ENCODE measurements at places on chromosomes 3 and 15.

DNA sequence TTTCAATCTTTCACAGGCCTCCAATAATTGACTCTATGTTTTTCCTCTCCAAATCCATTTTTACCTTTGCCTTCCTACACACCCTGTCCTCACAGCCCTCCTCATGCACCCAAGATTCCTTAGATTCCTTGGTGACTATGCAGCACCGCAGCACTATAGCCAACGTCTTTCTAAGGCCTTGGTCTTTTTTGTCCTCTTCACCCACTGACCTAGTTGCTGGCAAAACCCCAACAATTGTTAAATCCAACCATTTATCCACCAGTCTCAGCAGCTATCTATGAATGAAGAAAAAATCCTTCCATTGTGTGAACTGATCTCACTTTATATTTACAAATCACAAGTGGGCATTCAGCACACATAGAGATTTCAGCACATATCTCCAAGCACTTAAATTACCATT, 203.9 kb downstream of the VGLL3 start:
- DNase-seq = no peak

DNA sequence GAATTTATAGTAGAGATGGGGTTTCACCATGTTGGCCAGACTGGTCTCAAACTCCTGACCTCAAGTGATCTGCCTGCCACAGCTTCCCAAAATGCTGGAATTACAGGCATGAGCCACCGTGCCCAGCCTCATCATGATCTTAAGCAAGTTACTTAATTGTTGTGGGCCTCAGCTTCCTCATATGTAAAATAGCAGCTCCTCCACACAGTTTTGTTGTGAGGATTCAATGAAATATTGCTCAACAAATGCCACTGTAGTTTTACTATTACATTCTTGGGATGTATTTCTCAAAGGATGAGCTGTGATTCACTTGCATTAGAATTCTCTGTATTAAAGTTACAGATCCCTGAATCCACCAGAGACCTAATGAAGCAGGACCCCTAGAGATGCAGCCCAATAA, 168.8 kb downstream of the ADAMTS9 start:
- no peak for DNase-seq

GRCh38 chr3:54856271-54856670, 71.6 kb downstream of the LRTM1 start:
- DNase-seq = no peak

GRCh38 chr3:30544812-30545211, 61.6 kb upstream of the TGFBR2 start:
- no peak for DNase-seq

- DNase-seq = no peak
Observed at GRCh38 chr3:69142797-69143454, 20.5 kb upstream of the LMOD3 start.

DNA sequence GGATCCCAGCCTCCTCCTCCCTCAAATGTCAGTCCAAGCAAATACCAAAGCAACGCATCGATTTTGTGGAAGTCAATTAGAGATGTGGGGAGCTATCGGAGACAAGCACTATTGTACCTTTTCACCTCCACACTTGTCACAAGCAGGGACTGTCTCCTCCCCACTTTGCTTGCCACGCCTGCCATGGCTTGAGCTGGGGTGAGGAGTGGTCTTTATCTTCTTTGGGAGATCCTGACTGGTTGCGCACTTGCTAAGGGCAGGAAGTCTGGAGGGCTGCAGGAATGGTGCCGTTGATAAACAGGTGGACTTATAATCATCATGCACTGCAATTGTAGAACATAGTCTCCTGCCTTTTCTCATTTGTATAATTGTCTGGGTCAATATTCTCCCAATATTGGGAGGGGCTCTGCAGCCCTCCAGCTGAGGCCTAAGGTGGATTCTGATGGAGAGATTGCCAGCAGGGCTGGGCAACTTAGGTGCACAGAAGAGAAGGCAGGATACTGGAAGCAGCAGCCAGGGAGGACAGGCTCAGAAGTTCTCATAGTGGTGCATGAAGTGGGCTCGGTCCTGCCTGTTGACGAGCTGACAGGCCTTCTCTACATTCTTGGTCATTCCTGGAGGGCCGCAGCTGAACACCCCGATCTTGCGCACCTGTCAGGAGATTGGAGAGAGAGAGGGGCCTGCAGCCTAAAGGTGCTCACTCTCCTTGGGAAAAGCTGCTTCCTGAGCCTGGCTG, 20.2 kb downstream of the DUOX2 start:
- DNase-seq = no peak

GRCh38 chr3:182618981-182619591, 174.2 kb upstream of the ATP11B start:
- DNase-seq = no peak

GRCh38 chr3:186097663-186098451, 11.0 kb downstream of the ETV5 start:
- DNase-seq = no peak

- DNase-seq = no peak
Observed at GRCh38 chr3:100396967-100397366, 3.9 kb downstream of the TOMM70 start.

- DNase-seq = no peak
Observed at GRCh38 chr3:11001020-11001657, 8.6 kb downstream of the SLC6A1 start.

- no peak for DNase-seq
Observed at GRCh38 chr3:58238830-58239229, 1.2 kb downstream of the ABHD6 start.

- no peak for DNase-seq
Observed at GRCh38 chr3:63705092-63705645, 52.7 kb downstream of the SNTN start.

GRCh38 chr3:151034303-151034702, 51.2 kb upstream of the MED12L start:
- no peak for DNase-seq

- DNase-seq = no peak
Observed at GRCh38 chr3:13088028-13089006, 15.1 kb upstream of the IQSEC1 start.

GRCh38 chr3:120566243-120566975, 29.7 kb upstream of the NDUFB4 start:
- no peak for DNase-seq

- DNase-seq = no peak
Observed at GRCh38 chr15:86489981-86490380, 410.3 kb downstream of the AGBL1 start.

DNA sequence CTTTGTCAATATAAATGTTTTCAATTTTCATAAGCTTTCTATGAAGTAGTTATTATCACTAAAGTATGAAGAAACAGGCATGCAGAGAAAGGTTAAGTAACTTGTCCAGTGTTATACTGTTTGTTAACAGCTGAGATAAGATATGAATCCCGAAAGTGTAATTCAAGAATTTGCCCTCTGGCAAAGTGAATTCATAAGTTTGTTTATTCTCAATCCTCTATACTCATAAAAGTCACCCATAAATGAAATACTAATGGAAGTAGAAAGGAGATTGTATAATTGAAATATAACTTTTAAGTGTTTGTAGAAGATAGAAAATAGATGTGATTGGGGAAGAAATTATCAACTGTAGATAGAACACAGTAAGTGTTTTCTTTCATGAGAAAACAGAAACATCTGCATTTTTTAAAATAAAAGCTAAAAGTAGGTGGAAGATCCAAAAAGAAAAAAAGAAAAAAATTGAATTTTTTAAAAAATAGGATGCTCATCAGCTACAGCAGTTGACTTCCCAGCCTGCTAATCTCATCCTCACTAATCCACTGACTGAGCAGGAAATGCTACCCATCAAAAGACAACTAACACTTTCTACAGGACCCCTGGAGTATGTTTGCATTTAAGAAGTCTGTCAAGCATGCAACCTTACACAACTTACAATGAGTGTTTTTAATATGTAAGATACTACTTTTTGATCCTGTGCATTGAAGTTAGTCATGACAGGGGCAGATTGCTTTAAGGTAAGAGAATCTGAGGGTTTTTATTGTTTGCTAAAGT, 878.1 kb downstream of the SI start:
- no peak for DNase-seq

DNA sequence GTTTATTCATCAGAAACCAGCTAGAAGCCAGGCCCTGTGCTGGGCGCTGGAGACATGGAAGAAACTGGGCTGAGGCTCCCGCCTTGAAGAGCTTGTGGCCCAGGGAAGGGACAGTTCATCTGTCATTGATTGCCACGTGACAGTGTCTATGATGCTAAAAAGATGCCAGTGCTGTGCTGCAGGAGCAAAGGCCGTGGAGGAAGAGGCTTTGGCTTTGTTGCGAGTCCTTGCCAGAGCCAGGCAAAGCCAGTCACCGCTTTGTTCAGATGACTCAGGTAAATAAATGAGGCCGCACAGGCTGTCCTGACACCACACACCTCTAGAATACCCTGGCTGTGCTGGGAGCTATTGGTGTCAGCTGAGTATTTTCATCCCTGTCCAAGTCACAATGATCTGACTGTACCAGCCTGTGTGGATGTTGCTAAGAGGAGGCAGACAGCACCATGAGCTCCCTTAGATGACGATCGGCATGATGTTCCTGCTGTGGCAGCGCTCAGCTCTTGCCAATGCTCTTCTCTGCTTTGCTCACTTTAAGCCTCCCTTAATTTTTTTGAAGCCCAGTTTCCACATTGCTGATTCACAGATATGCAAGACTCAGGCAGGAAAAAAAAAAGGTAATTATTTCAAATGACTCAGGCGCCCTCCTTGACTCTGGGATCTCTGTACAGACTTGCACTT, 77.5 kb downstream of the CCNL1 start:
- DNase-seq = no peak

- no peak for DNase-seq
Observed at GRCh38 chr3:43199645-43200306, 86.6 kb upstream of the SNRK start.

DNA sequence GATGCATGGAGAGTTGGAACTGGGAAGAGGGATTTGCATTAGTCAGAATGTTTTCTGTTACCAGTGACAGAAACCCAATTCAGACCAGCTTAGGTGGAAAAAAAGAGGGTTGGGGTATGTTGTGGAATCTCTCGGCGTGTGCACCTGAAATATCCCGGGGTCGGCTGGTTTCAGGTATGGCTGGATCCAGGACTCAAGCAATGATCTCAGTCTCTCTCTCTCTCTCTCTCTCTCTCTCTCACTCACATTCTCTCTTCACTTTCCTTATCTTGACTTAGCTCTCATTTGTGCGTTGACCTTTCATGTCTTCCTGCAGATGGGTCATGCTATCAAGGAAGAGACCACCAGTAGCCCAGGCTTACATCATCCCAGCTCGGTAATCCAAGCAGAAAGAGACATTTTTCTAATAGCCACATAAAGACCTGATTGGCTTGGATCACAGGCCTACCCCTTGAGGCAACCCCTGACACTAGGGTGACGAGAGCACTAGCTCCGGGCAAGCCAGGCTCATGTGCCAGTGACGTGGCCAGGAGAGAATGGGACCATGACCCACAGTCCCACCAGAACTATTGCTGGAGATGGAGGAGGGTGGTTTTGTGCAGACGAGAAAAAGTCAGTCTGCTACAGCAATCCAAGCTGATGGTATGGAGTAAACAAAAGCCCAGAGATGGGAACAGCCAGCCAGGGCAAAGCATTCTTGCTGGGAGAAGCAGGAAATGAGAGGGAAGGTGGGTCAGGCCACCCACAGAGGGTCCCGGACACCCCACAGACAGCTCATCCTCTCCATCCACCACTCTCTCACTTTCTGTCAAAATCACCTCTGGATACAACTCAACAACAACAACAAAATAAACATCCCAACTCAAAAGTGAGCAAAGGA, 91.7 kb downstream of the CHSY1 start:
- no peak for DNase-seq

DNA sequence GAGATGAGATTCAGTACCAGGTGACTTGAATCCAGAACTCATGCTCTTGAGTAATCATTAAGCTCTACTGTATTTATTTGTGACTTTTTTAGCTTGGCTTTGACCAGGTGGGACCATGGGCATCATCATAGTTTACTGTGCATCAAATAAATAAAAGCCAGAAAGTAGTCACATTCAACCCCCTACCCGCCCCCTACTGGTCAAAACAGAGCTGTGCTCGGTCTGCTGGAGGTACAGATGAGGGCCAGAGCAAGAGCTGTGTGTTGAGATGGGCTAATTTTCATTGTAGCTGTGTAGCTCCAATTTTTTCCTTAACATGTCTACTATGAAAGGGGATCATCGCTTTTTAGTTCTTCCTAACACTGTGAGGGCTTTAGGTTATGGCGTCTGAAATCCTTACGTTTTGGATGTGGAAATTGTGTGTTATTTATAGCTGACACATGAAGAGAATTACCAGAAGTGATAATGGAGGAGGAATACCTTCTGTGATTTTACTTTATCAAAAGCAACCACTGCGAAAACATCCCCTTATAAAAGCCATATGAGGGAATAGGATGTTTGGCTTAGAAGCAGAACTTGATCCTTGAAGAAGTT, 375.1 kb downstream of the PTPRG start:
- no peak for DNase-seq

- DNase-seq = no peak
Observed at GRCh38 chr3:13095408-13095937, 22.2 kb upstream of the IQSEC1 start.

GRCh38 chr15:85518979-85519761, 138.8 kb downstream of the AKAP13 start:
- DNase-seq = no peak

- no peak for DNase-seq
Observed at GRCh38 chr3:86029590-86029989, 961.4 kb downstream of the VGLL3 start.

GRCh38 chr3:52032702-52033408, 23.5 kb downstream of the DUSP7 start:
- no peak for DNase-seq

DNA sequence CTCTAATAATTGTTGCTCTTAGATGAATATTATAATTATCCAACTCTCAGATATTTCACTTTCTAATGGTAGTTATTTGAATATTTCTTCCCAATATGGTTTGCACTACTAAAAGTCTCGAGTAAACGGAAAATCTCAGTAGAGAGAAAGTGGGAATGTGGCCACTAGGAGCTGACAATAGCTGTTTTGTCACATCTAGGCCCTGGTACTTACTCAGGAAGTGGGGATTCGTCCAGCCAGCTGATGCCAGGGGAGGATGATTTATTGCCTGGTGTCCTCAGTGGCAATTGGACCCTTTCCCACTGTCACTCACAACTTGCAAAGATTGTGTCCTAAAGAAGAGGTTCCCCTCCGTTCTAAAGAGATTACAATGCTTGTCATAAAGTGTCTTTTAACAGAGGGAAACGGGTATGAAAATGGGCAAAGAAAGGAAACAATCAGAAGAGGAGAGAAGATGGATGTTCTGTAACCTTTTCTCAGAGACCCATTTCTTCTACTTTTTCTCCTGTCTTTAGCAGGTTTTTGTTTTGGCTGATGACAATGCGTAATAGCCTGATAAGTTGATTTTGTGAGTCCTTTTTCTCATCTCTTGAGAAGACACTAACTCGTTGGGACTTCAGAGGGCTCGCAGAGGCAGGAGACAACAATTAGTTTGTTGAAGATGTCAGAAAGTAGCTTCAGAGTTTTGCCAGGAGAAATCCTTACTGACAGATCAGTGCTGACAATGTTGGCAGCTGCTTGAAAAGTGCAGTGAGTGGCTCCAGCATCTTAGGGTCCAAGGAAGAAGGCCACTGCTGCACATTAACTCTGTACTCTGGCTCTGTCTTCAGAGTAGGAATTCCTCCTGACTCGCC, 320.6 kb downstream of the MECOM start:
- DNase-seq = no peak

DNA sequence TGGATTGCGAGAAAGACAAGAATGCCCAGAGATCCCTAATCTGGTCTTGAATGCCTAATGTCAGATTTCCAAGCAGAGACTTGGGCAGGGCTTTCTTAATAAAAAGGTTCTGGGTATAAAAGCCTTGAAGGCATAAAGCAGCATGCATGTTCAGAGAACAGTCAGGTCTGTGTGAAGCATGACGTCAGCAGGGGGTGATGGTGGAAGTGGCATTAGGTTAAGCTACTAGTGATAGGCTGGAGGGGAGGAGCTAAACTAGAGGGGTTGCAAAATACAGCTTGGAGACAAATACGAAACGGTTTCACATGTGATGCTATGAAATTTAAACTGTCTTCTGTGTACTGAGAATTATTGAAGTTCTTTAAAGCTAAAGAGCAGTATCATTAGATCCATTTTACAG, 125.6 kb downstream of the VPS8 start:
- no peak for DNase-seq
